ENCODE measurements at places on chromosomes 1 and 21. TPM values are rescaled to one million over a fixed set of nuclear protein-coding genes. Genes with fewer than 3 reads are reported as not detected.
A peak's percentile ranks its signal among the peaks of the same experiment; 100 is the strongest.

- H3K4me1 ChIP-seq: peaks cover 14% of the 10 kb centered on the region
- H3K27ac ChIP-seq: peak overlapping the region; percentile 61
- H3K36me3 ChIP-seq: no peaks in the 10 kb centered on the region
- H3K27me3 ChIP-seq: peaks cover 2% of the 10 kb centered on the region
- peak; percentile 24 for DNase-seq
Observed at GRCh38 chr1:27689423-27690173, 17.6 kb upstream of the IFI6 start.

GRCh38 chr1:32001863-32002262 lies 11.8 kb upstream of the KHDRBS1 start:
- no peak overlapping the region for H3K4me3 ChIP-seq
- no peaks in the 10 kb centered on the region for H3K27me3 ChIP-seq
- no peak overlapping the region for H3K27ac ChIP-seq
- H3K4me1 ChIP-seq: peaks cover 7% of the 10 kb centered on the region
- no peak for DNase-seq

GRCh38 chr1:207429963-207430362 lies 24.2 kb upstream of the CR2 start:
- H3K4me3 ChIP-seq: no peak overlapping the region
- H3K27ac ChIP-seq: no peak overlapping the region
- H3K27me3 ChIP-seq: peaks cover 14% of the 10 kb centered on the region
- no peaks in the 10 kb centered on the region for H3K36me3 ChIP-seq
- no peak for DNase-seq

DNA sequence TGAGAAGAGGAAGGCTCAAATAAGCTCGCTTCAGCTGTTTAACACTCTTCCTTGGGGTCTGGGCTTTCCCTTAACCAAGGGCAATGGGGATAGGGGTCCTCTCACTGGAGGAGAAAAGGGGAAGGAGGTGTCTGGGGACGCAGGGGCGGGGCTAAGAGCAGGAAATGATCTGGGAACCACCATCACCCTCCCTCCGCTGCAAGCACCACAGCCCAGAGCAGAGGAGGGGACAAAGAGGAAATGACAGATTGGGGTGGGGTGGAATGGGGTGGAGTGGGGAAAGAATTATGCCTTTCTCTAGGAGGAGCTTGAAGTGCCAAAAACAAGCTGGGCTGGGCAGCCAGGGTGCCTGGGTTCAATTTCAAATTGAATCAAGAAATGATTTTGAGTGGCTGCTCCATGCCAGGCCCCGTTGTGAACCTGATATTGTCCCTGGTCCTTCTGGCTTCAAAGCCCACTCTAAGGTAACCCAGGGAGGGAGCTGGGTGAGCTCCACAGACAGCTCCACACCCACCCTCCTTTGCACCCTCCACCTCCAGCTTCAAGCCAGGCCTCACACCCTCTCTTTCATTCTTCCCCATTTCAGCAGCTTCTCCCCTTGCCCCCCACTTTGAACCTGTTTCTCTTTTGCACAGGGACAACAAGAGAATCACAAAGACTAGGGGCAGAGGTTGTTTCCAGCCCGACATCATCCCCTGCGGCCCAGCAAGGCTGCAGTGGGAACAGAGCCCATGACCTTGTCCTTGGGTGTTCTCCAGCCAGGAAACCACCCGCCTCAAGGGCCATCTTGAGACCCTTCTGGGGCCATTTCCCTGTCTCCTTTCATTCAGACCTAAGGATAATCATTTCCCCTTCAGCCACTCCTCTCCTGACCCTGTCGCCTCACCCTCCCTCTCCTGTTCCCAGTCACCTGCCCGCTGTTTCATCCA lies 1.1 kb downstream of the ARHGAP30 start:
- peak overlapping the region; percentile 100 for H3K27ac ChIP-seq
- peak overlapping the region; percentile 100 for H3K4me3 ChIP-seq
- DNase-seq: peak; percentile 90
- peaks cover 58% of the 10 kb centered on the region for H3K4me1 ChIP-seq
- H3K27me3 ChIP-seq: no peaks in the 10 kb centered on the region
- peaks cover 38% of the 10 kb centered on the region for H3K36me3 ChIP-seq

GRCh38 chr1:156958247-156958714 lies 37.8 kb downstream of the LRRC71 start:
- peaks cover 21% of the 10 kb centered on the region for H3K4me1 ChIP-seq
- no peak for DNase-seq
- H3K27me3 ChIP-seq: no peaks in the 10 kb centered on the region
- H3K4me3 ChIP-seq: no peak overlapping the region

- H3K27me3 ChIP-seq: no peaks in the 10 kb centered on the region
- peak overlapping the region; percentile 81 for H3K27ac ChIP-seq
- peaks cover 48% of the 10 kb centered on the region for H3K36me3 ChIP-seq
- peaks cover 24% of the 10 kb centered on the region for H3K4me1 ChIP-seq
- H3K4me3 ChIP-seq: no peak overlapping the region
Observed at GRCh38 chr1:209774592-209774991, 9.8 kb downstream of the C1orf74 start.

DNA sequence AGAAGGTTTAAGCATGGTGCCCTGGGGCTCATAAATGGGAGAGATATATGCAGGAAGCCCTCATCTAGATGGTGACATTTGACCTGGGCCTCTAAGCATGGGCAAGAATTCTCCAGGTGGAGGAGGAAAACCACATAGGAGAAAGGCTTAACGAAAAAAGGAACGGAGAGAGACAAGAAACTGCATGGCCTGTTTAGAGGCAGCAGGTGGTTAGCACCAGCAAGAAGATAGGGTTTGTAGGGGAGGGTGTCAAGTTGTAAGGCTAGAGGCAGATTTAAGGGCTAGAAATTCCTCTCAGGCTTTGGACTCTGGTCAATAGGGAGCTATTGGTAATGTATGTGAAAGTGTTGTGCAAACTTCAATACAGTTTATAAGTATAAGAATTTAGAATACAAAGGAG lies 8.2 kb upstream of the MAPKAPK2 start:
- DNase-seq: no peak
- peaks cover 27% of the 10 kb centered on the region for H3K4me1 ChIP-seq
- H3K36me3 ChIP-seq: no peaks in the 10 kb centered on the region
- no peak overlapping the region for H3K4me3 ChIP-seq

DNA sequence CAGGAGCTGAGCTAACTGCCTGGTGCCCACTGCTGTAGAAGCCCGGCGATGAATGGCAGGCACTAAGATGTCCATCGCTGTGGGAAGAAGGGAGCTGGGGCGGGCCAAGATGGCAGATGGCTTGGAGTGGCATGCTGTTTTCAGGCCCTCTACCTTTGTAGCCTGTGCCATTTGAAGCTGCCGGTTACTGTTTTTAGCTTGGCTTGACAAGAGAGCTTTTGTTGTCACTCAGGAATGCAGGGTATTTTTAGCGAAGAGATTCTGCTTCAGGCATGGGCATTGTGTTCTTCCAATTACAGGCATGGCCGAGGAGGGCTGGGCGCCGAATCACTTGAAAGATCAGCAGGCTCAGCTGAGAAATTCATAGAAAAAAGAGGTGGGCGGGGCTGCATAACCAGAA lies 348.7 kb downstream of the RPS6KC1 start:
- no peaks in the 10 kb centered on the region for H3K36me3 ChIP-seq
- H3K4me1 ChIP-seq: no peaks in the 10 kb centered on the region
- peaks cover 2% of the 10 kb centered on the region for H3K27me3 ChIP-seq
- H3K27ac ChIP-seq: no peak overlapping the region
- H3K4me3 ChIP-seq: no peak overlapping the region

- H3K27ac ChIP-seq: no peak overlapping the region
- DNase-seq: no peak
- H3K27me3 ChIP-seq: no peaks in the 10 kb centered on the region
Observed at GRCh38 chr1:106681939-106682522, 374.4 kb upstream of the PRMT6 start.

- H3K36me3 ChIP-seq: no peaks in the 10 kb centered on the region
- H3K4me3 ChIP-seq: no peak overlapping the region
- DNase-seq: no peak
- no peak overlapping the region for H3K27ac ChIP-seq
- no peaks in the 10 kb centered on the region for H3K27me3 ChIP-seq
- no peaks in the 10 kb centered on the region for H3K4me1 ChIP-seq
Observed at GRCh38 chr1:95850763-95851162, 616.8 kb downstream of the RWDD3 start.

Gene EFCAB7
- 9.1 TPM for total RNA-seq

Gene ACTN2
- 0.44 TPM for total RNA-seq

Gene BROX
- total RNA-seq: 37.5 TPM

Gene FMO5
- 0.53 TPM for total RNA-seq
